ENCODE measurements at places on chromosomes 13 and 19. TPM values are rescaled to one million over a fixed set of nuclear protein-coding genes. Genes with fewer than 3 reads are reported as not detected.

The ZNF534 gene
- polyA plus RNA-seq: not detected

GRCh38 chr13:91017031-91017668 lies 330.3 kb upstream of the MIR17HG start:
- no peak for DNase-seq

- DNase-seq: peak; percentile 87
Measured at GRCh38 chr19:947707-948539, 22.1 kb downstream of the ARID3A start.

DNA sequence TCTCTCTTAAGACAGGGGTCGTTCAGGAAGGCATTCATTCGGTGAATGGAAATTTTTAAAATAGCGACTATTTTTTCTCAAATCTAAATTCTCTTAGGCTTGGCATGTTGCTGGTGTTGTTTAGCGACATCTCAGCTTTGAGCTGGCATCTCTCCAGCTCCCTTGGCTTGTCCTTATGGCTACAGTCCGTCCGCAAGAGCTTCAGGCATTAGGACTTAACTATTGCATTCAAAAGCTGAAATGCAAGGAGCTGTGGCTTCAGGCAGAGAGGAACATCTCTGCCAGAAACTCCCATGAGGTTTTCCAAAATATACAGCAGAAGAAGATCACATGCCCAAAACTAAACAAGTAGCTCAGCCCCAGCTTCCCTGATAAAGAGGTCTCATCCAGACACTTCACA lies 578.5 kb downstream of the EFNB2 start:
- DNase-seq: no peak

DNA sequence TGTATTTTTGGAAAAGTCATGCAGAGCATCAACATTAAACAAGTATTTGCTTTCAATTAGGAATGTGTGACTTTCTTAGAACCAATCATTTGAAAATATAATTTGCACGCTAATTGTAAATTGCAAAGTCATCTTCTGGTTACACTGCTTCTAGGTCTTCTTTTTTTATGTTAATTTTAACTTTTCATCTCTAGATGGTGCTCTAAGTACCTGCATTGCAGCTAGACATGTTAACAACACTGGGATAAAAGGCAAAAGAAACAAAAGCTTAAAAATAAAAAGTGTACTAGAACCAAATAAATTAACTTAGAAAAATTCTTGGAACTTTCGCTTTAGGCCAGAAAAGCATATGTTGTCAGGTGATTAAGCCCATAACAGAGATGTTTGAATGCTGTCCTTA lies 2758.2 kb downstream of the PCDH9 start:
- no peak for DNase-seq

The SIGLEC14 gene
- polyA plus RNA-seq: 5.3 TPM

The CBLC gene
- 58.0 TPM for polyA plus RNA-seq

DNA sequence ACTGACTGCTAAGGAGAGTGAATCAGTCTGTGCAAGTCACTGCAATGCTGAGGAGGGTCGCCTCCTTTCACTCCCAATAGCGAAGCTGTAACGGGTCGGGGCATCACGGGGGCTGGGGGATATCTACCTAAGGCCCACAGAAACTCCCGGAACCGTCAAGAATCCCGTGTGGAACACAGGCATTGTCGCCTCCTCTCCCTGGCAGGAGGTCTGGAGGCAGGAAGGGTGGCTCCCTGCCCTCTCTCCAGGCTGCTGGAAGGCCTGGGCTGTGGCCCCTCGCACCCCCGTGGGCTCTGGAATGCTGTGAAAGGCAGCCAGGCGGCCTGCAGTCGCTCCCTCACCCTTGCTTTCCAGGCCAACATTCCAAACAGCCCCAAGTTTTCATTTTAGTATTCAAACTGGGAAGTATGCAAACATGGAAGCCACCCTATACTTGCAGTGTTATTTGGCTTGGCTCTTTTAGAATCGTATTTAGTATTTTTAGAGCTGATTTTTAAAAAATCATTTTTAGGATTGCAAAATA lies 109.4 kb downstream of the CRYL1 start:
- DNase-seq: no peak

- no peak for DNase-seq
Measured at GRCh38 chr19:32165750-32166149, 179.7 kb upstream of the ZNF507 start.

The CEACAM16 gene
- not detected for polyA plus RNA-seq

DNA sequence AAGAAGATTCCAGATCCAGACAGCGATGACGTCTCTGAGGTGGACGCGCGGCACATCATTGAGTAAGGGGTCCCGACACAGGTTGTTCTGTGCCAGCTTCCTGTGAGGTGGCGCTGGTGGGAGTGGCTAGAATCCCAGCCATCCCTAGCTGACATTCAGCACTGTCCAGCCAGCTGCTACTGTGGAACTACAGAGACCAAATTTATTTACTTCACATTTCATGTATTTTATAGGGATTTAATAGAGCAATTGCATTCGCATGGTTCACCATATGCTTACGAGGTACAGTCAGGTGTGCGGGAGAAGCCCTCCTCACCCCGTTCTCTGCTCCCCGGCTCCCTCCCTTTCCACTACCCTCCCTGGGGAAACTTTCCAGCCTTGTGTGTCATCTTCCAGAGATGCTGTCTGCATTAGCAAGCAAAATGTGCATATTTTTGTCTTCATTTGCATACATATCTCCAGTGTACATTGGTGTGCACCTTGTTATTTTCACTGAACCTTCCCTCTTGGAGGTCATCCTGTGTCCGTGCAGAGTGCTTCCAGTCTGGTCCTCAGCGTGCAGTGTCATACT lies 47.2 kb downstream of the SMARCA4 start:
- DNase-seq: no peak

The UCHL3 gene
- polyA plus RNA-seq: 64.0 TPM

DNA sequence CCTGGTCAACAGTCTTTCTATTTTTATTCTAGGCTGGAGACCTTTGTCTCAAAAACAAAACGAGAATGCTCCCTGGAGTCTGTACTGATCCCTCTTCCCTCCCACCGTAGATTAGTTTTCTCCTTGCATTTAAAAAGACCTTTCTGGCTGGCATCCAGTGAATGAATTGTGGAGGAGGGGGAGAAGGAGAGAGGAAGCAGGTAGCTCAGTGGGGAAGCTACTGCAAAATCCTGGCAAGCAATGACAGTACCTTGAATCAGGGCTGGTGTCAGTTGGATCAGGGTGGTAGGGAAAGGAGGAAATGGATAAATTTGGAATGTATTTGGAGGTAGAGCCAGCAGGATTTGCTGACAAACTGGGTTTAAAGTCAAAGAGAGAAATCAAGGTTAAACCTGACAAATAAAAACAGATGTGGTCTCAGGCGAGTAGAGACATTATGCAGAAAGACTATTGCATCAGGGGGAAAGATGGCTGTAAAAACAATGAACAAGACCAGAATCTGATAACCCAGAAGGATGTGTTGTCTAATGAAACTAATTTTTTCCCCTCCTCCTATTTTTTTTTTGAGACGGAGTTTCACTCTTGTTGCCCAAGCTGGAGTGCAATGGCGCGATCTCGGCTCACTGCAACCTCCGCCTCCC lies 3.5 kb upstream of the CYP2S1 start:
- no peak for DNase-seq

GRCh38 chr19:56705939-56706338 lies 34.4 kb upstream of the ZNF835 start:
- DNase-seq: no peak

DNA sequence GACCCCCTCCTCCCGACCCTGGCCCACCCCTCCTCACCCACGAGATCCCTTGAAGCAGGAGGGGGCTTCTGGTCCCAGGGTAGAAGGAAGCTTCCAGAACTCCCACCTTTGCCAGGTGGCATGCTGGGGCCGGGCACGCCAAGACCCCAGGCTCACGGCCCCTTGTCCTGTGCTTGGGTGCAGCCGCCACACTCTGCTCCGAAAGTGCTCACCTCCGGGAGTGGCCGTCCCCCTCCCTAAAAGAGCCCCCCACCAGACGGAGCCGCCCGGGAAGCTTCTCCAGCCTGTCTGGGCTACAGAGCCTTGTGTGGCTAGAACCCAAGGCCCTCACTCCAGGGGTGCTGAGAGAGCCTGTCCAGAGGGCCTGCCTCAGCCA lies 1.8 kb upstream of the EFNA2 start:
- no peak for DNase-seq

DNA sequence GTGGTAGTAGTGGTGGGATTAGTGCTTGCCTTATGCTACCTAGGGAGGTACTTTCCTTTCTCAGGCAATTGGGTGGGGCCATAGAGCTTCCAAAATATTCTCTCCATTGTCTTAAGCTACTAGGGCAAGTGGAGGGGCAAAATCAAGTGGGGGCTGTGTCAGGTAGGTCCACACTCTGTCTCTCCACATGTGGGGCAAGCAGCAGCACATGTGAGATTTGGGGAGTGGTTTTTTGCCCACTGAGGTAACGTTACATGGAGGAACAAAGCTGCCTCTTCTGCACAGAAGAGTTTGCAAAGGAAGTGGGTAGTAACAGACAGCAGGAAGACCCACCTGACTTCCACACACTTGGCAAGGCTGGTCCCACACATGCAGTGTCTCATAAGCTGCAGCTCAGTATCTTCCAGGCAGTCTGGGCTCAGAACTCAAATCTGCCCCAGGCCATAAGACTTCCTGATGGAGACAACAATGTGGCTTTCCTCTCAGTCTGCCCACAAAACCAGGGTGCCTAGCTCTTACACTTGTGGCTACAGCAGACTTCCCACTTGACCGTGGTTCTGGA lies 1581.5 kb upstream of the PCDH20 start:
- DNase-seq: no peak

The VSTM1 gene
- not detected for polyA plus RNA-seq

The FFAR1 gene
- polyA plus RNA-seq: 0.06 TPM

DNA sequence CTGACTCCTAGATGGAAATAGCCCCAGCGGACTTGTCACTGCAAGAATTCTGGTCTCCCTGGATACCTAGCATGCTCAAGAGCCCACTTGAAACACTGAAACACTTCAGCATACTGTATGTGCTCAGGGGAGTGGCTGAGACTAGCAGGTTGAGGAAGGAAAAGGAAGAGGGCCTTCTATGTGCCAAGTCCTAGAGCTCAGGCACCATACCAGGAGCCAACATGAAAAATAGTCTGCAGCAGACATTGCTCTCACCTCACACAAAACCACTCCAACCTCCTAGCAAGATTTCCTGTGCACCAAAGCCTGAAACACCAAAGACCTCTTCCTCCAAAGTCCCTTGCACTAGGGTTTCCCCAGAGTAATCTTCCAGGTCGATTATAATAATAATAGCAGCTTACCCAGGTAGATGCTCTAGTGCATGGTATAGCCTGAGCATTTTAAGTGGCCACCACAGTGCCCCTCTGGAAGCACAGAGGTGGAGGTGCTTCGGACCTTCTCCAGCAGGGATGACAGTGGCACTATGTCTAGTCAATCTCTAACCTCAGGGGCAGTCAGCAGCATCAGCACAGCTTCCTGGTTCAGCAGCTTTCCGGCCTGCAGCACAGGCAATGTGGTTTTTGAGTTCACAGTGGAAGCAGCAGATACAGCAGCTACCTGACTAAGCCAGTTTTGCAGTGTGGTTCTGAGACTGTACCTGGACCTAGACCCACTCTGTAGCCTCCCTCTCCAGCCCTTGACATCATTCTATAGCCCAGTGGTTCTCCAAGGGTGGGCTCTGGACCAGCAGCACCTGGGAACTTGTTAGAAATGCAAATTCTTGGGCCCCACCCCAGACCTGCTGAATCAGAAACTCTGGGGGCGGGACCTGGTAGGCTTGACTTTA lies 45.6 kb upstream of the UBE2L5 start:
- no peak for DNase-seq

The CARS2 gene
- 75.9 TPM for polyA plus RNA-seq

The FFAR3 gene
- 0.67 TPM for polyA plus RNA-seq

The CTXN1 gene
- 2.2 TPM for polyA plus RNA-seq

DNA sequence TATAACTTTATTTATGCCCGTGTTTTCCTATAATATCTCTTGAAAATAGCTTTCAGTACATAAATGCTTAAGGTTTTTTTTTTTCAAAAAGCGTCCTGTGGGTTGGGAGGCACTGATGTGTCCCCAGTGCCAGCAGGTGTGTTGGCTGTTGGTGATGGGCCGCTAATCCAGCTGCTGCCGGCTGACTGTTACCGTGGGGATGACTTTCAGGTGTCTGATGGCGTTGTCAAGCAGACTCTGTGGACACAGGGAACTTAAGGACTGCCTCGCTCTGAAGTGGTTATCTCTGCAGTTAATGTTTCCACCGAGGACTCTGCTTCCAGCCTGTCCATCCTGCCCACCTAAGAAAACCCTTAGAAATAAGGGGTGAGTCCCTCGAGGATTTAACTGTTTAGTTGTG lies 94.5 kb downstream of the ANKRD10 start:
- DNase-seq: no peak

The PNMA8B gene
- polyA plus RNA-seq: 0.60 TPM

The DHDH gene
- 0.16 TPM for polyA plus RNA-seq

DNA sequence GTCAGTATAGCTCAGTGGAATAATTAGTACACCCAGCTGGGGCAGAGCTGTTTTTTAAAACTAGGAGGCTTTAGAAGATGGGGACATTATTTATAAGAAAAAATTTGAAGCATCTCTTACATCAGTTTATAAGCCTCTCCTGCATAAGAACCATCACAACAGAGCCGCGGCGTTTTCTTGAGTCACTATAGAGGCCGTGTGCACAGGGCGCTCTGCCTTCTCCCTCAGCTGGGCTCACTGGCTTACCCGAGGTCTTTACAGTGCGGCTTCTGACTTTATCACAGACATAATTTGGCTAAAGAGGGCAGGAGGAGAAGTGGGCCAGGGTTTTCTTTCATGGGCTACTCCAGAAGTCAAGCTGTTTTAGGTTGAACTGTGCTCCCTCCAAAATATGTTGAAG lies 135.5 kb upstream of the RNF113B start:
- DNase-seq: no peak

DNA sequence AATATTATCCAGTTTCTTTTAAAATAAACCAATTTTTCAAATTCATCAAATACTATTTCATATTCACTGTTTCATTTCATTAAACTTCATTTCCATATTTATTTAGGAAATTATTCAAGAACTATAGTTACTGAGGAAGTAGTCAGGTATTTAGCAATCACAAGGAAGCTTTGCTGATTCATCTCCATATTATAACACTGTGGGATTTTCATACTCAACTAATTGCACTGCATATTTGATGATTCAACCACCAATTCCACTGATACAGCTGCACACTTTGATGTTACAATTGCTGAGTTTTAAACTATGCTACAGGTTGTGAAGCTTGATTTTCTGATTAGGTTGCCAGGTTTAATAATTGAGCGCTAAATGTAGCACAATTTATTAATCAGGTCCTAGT lies 556.8 kb upstream of the SLITRK1 start:
- DNase-seq: no peak

DNA sequence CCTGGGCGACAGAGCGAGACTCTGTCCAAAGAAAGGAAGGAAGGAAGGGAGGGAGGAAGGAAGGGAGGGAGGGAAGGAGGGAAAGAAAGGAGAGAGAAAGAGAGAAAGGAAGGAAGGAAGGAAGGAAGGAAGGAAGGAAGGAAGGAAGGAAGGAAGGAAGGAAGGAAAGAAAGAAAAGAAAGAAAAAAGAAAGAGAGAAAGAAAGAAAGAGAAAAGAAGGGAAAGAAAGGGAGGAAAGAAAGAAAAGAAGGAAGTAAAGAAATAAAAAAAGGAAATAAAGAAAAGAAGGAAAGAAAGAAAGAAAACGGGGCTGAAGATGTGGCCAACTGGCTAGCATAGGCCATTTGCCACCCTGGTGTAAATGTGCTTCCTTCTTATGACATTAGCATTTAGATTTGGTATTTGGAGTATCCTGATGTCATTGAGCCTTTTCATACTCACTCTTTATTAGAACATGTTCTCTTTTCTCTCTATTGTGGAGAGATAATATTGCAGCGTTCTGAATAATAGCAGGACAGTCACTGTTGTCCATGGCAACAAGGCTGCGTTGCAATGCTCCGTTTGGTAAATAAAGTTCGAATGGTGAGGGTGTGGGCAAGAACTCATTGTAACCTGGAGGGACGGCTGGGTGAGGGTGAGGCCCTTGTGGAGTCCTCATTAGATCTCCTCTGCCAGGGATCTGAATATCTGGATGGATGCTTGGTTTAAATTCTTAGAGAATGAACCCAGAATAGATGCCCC lies 173.9 kb upstream of the UBL3 start:
- DNase-seq: no peak

The DMKN gene
- polyA plus RNA-seq: 5.5 TPM
